ENCODE measurements at places on chromosomes 7 and 10. TPM values are rescaled to one million over a fixed set of nuclear protein-coding genes. Genes with fewer than 3 reads are reported as not detected.

The TMEM176B gene
- polyA plus RNA-seq: not detected

DNA sequence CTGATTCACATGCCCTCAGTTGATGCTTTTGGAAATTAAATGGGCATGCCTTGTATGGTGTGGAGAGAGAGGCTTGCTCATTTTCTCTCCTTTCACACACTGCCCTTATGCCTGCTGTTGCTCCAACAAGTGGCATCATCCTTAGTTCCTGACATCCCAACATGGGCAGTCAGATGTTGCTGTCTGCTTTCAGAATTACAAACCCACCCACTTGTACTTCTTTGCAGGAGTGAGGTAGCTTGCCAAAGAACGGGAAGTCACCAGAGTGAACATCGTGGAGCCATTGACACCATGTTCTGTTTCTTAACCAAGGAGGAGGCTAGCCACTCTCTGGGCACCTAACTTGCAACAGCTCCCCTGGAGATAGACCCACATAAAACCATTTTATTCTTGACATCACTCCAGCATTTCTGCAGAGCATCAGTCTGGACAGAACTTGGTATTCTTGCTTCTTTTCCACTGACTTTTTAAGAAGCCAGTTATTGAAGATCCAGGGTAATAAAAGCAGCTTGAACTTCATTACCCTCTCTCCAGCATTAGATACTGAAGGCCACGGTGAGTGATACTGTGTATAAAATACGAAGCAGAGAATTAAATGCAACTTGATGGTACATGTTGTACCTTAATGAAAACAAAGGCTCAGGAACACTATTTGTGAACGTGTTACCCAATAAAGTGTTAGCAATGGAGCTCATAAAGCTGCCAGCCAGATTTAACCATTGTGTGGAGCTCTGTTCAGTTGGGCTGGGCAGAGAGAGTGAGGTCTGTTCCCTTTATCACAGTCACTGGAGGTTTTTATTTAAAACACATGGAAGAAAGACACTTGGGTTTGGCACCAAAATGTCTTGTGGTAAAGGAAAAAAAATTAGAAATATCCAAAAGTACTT, 195.8 kb upstream of the HABP2 start:
- no peak for DNase-seq

GRCh38 chr7:99476107-99476506, 3.4 kb downstream of the ZNF789 start:
- DNase-seq: no peak

The CLDN4 gene
- polyA plus RNA-seq: 4.4 TPM

DNA sequence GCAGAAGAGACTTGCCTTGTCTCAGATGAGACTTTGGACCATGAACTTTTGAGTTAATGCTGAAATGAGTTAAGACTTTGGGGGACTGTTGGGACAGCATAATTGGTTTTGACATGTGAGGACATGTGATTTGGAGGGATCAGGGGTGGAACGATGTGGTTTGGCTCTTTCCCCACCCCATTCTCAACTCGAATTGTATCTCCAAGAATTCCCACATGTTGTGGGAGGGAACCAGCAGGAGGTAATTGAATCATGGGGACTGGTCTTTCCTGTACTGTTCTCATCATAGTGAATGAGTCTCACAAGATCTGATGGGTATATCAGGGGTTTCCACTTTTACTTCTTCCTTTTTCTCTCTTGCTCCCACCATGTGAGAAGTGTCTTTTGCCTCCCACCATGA, 229.7 kb upstream of the KCND2 start:
- DNase-seq: no peak

DNA sequence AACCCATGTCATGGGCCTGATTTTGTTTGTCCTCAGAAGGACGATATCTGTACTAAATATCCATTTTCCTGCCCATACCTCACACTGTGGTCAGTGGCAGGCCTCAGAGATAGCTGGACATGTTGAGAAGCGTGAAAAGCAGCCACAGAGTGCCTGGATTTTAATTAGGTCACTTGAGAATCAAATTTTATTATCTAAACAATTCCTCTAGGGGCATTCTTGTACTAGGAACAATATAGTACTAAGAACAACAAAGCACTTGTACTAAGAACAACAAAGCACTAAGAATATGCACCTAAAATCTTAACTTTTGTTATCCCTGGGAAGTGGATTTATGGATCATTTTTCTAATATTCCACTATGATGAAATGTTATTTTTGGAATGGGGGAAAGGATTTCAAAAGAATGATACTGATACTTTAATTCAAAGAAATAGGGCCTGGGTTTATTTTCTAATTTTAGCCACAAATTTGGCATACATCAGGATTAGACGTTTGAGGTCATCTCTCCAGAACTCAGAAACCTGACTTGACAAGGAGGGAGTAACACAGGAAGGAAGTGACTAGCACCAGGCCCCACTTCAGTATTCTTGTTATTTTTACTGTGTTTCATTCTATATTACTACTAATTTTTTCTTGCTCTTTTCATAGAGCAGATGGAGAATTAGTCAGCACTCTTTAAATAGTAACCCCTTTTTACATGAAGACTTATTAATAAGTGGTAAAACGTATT, 112.2 kb downstream of the EXOC4 start:
- DNase-seq: peak; percentile 80

The CRPPA gene
- polyA plus RNA-seq: 0.47 TPM

- peak; percentile 74 for DNase-seq
These were observed 61.0 kb upstream of the NFE2L3 start for GRCh38 chr7:26090927-26091519.

DNA sequence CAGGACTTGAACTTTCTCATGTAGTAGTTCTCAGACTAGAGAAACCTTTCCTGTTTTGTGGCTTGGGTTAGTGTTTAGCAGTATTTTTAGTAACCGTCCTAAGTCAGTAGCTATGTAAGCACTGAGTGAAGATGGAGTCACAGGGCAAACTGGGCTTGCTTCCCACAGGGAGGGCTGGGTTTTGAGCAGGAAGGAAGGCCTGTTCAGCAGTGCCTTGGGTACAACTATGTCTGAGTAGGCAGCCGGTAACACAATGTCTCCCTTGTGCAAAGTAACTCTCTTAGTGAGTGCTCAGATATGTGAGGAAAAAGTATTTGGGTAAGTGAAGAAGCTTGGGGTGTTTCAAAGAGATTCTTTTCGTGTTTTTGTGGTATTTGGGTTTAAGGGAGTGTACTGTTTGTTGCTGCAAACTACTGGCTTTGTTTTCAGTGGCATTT, 96.4 kb downstream of the CCSER2 start:
- DNase-seq: peak; percentile 98

DNA sequence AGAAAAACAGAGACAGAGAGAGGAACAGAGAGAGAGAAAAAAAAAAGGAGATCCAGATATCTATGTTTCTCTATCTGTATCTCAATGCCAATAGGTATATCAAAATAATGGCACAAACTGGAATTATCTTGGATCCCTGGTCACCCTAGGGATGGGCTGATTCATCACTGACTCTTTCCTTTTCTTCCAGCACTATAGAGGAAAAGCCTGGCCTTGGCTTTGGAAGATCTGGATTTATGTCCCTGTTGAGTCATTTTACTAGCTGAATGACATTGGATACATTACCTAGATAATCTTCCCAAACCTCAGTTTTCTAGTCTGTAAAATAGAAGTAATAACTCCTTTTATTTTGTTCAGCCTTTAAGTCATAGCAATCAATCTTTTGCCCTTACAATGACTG, 152.8 kb upstream of the GDF10 start:
- no peak for DNase-seq

- DNase-seq: peak; percentile 1
These were observed 8.2 kb upstream of the PON3 start for GRCh38 chr7:95404316-95404865.

DNA sequence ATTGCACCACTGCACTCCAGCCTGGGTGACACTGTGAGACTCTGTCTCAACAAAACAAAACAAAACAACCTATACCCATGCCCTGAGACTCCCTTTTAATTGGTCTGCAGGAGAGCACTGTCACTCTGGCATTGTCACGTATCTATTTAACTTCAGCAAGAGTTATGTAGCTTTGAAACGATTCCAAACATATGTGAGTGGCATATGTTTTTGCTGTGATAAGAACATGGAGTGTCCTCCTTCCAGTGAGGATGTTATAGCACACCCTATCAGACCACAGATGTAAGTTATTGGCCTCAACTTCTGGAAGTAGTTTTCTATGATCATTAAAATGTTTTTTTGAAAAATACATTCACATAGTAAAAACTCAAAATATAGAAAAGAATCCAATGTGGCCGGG, 15.5 kb upstream of the DNAJC12 start:
- DNase-seq: no peak

DNA sequence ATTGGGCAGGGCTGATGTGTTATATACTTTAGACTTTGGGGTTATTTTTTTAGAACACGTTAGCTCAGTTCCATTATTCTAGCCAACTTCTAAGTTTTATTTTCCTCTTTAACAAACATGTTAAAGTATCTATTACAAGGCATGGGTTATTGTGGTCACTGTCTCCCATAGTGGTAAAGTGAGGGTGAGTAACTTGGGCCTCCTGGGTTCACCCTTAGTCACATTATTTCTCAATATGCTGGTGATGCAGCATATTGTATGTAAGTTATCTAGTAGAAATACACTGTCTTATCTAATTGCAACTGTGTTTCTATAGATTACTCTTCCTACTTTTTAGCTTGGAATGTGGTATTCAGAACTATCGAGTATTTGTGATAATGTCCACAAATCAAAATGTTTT, 65.9 kb downstream of the BBS9 start:
- peak; percentile 87 for DNase-seq

The TMEM140 gene
- polyA plus RNA-seq: 0.23 TPM

All from IMR-90 (cell line).